Activated T-cell treated with anti-CD3 and anti-CD28 coated beads for 24 hours (primary cell): ENCODE measurements at places on chromosomes 7 and 10.

DNA sequence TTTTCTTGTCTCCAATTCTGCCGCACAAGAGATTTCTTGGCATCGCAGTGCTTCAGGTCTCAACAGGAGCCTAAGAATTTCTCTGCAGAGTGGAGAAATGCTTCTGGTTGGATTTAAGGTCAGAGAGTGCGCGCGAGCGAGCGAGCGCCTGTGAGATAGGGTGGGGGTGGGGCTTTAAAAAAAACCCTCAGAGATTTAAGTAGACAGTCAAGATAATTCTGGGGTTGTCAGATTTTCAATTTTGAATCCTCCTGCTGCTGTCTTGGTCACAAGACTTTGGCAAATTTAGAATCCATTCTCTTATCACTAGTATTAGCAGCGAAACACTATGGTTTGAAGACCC is 49.7 kb downstream of the CPEB3 start:
- no peak for DNase-seq

DNA sequence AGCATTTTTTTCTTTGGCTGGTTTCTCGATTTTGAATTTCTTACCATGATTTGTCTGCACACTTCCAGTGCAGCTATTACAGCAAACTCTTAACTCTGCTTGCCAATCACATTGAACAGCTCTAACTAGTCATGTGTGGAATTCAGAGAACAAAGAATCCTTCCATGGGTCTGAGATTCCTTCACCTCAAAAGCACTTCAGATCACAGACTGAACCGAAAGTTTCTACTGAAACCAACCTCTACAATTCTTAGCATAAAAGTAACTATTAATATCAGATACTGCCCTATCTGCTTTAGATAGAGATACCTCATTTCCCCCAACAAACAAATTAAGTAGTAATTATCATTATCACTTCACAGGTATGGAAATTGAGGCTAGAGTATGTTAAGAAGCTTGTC is 56.5 kb upstream of the SP4 start:
- no peak for DNase-seq

DNA sequence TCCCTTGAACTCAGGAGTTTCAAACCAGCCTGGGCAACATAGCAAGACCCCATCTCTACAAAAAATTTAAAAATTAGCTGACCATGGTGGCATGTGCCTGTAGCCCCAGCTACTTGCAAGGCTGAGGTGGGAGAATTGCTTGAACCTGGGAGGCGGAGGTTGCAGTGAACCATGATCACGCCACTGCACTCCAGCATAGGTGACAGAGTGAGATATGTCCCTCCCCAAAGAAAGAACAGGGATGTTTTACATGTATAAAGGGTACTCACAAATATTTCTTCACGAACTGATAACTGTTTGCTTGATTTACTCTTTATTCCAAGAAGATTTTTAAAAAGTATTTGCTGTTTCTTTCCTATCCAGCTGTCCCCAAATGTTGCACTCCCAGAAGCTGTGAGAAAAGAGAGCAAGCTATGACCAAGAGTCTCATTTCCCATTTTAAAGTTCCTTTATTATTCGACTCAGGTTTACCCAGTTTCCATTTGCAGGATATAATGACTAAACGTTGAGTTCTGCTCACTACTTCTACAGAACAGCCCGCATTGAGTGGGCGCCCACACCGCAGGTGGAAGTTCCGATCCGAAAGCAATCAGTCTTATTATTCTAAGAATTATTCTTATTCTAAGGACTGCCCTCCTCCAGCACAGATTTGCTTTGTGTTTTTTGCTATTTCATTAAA is 90.7 kb downstream of the APBB1IP start:
- no peak for DNase-seq

DNA sequence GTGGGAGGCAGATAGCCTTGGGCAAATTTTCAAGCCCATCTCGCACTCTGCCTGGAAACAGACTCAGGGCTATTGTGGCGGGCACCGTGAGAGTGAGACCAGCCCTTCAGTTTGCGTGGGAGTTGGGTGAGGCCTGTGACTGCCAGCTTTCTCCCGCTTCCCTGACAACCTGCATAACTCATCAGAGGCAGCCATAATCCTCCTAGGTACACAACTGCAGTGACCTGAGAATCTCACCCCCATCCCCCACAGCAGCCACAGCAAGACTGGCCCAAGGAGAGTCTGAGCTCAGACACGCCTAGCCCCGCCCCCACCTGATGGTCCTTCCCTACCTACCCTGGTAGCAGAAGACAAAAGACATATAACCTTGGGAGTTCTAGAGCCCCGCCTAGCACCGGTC is 275.4 kb downstream of the GRID1 start:
- no peak for DNase-seq

GRCh38 chr7:137960020-137960419 is 41.9 kb downstream of the CREB3L2 start:
- no peak for DNase-seq

DNA sequence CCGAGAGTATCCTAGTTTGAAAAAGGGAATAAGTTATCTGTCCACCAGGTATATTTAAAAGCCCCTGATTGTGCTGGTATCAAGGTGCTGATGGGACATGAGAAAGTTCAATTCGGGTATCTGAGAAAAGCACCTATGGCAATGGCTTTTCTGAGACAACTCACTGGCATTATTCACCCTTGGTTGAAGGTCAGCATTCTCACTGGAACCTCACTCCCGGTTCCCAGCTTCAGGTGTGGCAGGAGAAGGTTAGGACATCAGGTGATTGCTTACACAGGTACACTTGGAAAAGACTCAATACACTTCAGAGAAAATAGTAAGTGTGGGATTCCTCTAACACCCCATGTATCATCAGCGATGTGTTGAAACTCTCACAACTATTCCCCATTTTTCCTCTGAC is 643.1 kb downstream of the INHBA start:
- no peak for DNase-seq

DNA sequence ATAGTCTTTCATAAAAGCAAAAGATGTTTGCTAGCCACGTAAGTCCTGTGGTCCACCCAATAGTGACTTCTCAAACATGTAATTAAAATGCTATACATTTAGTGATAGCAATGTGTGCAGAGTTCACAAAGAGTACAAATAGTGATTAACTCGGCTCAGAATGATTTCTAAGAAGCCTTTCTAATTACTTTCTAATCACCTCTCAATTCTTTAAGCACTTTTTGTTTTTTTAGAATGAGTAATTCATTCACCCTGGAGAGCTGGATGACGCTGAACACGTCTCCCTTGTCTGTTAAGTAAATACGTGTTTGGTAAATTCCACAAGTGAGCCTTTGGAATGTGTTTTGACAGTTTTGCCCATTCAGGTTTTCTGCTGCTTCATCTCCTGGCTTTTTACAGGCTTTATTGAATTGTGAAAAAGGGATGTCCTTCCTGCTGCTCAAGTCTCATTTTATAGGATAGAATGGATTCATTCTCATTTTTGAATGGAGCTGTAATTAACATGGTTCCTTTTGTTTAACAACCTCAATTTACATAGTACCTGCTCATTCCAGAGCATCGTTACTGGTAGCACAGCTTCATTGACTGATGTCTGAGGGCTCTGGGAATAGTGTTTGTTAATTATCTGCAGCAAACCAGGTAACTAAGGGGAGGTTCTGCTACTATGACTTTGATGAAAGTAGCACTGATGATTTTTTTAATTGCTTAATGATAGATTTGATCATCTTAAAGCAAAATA is 212.1 kb downstream of the VTI1A start:
- DNase-seq = no peak

DNA sequence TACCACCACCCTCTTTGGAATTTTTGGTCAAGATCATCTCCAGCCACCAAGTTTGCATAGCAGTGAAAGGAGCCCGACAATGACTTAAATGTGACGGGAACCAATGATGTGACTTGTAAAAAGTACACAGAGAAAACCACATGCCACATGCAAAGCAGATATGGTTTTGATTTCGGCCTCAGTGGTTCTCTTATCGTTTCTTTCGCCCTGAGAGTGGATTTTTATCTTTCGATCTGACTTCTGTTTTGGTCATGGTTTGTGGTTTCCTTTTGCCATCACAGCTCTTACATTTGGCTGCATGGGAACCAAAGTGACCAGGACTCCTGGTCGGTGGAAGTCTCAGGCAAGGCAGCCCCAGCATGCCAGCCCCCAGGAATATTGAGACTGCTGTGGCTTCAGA is 31.5 kb downstream of the TCF7L2 start:
- peak; percentile 32 for DNase-seq

- no peak for DNase-seq
Measured at GRCh38 chr10:123142701-123143161, 5.2 kb upstream of the HMX2 start.

GRCh38 chr7:101954499-101954898 is 137.1 kb downstream of the CUX1 start:
- DNase-seq = no peak

DNA sequence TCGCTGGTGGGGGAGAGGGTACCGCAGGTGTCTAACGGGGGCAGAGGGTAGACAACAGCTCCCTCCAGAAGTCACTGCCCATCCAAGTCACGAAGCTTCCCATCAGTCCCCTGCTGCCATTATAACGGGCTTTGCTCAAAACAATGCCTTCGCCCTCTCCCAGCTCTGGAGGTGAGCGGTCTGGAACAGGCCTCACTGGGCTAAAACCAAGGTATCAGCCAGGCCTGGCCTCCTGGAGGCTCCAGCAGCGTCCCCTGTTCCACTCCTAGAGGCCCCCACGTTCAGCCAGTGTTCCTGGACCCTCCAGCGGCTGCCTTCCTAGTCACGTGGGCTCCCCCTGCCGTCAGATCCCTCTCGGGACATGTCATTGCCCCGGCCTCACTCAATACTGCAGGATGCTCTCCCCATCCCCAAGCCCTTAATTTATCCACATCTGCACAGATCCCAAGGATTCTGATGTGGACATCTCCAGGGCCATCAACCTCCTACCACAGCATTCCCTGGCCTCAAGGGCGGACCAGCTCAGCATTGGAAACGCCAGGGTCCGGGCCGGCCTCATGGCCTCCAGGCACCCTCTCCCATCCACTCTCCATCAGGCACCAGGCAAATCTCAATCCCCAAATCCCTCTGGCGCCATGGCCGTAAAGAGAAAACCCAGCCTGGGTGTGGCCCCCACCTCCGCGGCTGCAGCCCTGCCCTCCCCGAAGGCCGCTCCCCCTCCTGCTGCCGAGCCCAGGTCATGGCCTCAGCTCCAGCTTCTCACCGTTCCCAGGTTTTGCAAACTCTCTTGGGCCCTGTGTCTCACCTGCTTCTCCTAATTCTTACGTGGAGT is 104.1 kb upstream of the FAM20C start:
- DNase-seq = no peak

- DNase-seq = no peak
Measured at GRCh38 chr7:14395860-14396259, 406.4 kb upstream of the ETV1 start.

- no peak for DNase-seq
Measured at GRCh38 chr7:15291699-15292098, 270.1 kb downstream of the AGMO start.

GRCh38 chr7:131956864-131957263 is 400.4 kb upstream of the PODXL start:
- DNase-seq = no peak

- no peak for DNase-seq
Measured at GRCh38 chr10:119296703-119297102, 89.3 kb downstream of the GRK5 start.

GRCh38 chr10:132984801-132985545 is 42.6 kb upstream of the CFAP46 start:
- DNase-seq = no peak

DNA sequence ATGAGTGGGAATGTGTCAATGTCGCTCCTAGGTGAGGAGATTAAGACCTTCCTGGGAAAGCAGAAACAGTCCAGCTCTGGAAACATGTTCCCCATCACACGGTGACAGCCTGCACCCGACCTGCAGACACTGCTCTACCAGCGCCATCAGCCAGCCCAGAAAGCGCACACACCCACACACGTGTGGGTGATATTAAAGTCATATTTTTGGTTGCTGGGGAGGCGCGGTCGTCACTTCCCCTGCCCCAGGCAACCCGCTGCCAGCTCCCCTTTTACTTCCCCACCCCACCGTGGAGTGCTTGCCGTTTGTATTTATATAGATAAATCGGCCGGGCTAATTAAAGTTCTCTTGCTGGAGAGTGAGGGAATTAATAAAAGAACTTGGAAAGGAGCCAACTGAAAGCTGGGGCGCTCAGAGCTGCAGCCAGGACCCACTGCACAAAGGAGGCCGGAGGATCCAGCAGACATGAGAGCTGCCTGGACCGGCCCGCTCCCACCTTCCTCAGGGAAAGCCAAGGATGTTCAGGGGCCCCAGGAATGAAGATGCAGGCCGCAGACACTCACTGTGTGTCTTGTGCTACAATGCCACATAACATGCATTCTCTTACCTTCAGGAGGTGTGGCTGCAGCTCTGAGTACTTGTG is 145.2 kb upstream of the UNC5B start:
- DNase-seq = no peak

GRCh38 chr7:85840554-85840953 is 653.7 kb upstream of the SEMA3D start:
- DNase-seq = no peak

- peak; percentile 71 for DNase-seq
Measured at GRCh38 chr7:74289018-74289658, at the start of gene CLIP2. Gene CLIP2 (plus strand): TSS chr7:74289407. CDS start chr7:74317547, 28,140 bp downstream.

DNA sequence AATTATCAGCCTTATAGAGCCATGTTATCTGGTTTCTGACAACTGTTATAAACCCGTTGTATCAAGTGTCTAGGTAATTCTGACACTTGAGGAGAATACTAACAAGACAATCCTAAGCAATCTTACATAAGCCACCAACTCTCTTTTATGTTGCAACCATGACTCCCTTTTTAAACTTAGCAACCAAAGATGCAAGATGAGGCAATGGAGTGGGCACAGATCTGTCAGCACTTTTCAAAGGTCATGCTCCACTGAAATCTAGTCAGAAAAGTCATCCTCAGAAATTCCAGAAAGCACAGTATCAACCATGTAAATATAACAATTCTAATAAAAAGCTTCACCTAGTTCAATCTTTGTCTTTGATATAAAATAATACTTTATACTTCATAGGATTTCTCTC is 77.0 kb upstream of the SEMA3A start:
- no peak for DNase-seq

DNA sequence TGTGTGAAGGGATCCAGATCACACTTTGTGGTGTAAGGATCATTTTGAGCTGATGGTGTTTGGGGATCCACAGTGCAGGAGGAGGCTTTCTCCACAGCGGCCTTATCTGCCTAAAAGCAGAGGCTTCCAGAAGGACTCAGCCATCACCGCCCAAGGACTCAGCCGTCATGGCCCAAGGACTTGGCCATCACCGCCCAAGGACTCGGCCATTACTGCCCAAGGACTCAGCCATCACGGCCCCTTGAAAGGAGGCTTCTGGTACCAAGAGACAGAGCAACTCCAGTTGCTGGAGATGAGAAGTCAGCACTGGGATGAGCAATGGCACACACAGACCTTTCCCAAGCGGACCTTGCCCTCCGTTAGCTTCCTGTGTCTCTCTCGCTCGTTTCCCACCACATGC is 6.0 kb upstream of the CFAP46 start:
- no peak for DNase-seq
